ENCODE measurements at places on chromosomes 11 and 22.

- no peak for DNase-seq
Measured at GRCh38 chr11:97000481-97000880, 610.7 kb downstream of the JRKL start.

DNA sequence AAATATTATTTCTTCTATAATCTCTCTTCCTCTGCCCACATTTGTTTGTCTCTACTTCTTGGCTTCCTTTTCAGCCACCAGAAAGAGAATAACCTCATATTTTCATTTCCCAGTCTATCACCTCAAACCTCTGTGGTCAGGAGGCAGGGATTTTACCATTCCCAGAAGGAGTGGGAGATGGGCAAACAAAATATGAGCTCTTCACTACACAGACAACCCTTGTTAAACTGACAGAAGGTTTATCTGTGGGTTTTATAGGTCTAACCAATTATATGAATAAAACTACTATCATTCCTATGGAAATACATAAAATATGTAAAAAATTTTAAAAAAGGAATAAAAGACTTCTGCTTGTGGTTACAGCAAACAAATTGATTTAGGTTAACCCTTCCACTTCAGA, 160.0 kb upstream of the TRPC6 start:
- DNase-seq: no peak

DNA sequence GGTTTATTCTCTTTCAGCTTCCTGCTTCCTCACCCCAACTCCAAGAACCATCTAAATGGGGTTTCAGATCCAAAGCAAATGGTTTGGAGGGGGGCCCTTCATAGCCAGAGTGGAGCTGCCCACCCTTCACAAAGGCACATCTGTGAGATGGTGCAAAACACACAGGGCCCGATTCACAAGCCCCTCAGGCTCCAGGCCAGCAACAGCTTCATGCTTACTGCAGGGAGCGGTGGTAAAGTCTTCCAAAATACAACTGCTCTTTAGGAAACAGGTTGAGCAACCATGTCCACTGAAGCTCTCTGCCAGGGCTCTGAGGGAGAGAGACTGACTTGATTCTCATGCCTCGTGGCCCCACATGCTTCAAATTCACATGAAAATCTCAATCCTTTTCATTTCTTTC, 213.0 kb upstream of the NARS2 start:
- DNase-seq: no peak

GRCh38 chr22:30325724-30326254, 952 bp downstream of the TBC1D10A start:
- no peak for DNase-seq

GRCh38 chr11:16604794-16605388, 133.6 kb upstream of the C11orf58 start:
- DNase-seq: no peak

DNA sequence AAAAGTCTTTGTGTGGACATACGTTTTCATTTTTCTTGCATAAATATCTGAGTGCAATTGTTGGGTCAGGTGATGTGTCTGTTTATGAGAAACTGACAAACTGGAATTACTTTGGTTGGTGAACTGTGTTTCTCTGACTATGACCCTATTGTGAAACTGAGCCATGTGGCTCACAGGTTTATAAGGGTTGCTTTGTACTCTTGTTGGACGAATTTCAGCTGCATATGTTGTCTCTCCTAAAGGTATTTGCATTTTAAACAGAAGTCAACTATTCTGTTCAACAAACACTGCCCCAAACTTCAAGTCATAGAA, 34.4 kb upstream of the RASD2 start:
- DNase-seq: no peak

DNA sequence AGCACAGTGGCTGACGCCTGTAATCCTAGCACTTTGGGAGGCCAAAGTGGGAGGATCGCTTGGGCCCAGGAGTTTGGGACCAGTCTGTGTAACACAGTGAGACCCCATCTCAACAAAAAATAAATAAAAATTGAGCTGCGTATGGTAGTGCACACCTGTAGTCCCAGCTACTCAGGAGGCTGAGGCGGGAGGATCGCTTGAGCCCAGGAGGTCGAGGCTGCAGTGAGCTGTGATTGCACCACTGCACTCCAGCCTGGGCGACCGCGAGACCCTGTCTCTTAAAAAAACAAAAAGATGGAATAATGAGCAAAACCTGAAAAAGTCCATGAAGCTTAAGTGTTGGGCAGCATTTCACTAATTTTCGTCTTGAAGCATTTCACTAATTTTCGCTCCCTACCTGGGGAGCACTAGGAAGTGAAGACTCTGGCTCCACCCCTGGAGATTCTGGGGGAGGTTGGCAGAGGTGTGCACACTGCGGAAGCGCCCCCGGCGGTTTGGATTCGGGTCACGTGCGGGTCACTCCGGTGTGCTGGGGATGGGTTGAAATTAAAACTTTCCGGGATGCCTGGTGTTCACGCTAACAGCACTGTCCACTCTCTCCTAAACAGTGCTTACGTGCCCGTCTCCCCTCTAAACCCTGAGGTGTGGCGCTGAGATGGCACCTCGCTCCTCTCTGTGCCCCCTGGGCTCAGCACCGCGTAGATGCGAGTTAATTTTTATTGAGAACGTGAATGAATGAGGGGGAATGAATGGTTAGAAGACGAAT, 906 bp upstream of the NAA40 start:
- DNase-seq: no peak

DNA sequence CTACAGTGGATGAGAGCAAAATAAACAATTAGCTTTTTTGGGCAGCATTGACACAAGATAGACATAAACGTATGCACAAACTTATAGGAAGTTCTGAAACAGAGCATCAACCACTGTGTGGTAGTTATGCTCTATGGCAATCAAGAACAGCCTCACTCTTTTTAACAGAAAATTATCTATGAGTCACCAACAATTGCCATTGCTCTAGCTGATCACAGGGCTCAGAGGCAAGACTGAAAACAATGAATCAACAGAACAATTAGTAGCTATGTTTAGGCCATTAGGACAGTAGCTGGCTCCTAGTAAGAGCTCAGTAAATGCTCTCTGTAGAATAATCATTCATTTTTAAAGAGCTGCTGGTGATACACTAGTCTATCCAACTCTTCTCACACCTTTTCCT, 34.9 kb upstream of the PICALM start:
- DNase-seq: no peak

GRCh38 chr22:50204571-50204970, 3.8 kb downstream of the SELENOO start:
- DNase-seq: no peak

DNA sequence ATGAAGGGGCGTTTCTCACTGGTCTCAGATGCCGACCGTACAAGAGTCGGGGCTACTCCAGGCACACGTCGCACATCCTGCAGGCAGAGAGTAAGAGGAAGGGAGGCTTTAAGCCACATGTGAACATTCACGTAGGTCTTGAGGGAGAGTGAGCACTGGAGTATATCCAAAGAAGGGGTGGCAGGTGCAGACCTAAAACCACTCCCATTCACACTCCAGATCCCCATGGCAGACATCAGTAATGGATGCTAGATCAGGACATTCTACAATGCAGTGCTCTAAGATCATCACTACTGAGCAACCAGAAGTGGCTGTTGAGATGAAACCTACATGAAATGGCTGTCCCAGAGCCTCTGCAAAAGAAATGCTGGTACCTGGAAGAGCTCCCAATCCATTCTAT, 39.0 kb downstream of the WT1 start:
- DNase-seq: no peak

DNA sequence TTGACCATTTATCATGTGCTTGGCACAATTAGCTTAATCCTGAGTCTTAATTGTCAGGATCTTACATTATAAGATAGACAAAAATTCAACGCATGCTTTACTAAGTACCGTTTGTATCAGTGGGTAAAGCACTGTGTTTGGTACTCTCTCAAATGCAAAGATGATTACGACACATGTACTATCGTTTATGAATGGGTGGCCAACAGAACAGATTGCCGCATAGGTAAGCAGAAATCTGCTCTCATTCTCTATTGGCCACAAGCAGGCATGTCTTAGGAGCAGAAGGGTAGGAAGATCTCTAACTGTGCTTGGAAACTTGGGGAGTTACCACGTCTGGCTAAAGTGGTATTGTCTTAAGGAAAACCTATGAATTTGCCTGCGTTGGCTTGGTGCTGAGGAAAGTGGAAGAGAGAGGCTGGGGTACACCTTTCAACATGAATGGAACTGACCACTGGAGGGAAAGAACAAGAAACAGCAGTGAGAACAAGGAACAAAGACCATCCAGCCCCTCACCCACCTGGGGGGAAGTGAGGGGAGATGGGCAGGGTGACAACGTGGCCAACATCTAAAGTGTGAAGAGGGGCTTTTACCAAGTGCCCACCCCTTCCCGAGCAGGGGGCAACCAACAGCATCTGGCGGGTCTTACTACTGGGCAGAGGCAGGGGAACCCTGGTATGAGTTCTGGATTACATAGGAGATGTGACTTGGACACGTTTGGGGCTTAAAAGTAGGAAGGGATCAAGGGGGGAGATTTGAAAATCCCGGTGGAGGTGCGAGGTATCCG, 1.0 kb upstream of the TUBA8 start:
- no peak for DNase-seq

GRCh38 chr22:32712644-32713355, 88.7 kb upstream of the TIMP3 start:
- no peak for DNase-seq

DNA sequence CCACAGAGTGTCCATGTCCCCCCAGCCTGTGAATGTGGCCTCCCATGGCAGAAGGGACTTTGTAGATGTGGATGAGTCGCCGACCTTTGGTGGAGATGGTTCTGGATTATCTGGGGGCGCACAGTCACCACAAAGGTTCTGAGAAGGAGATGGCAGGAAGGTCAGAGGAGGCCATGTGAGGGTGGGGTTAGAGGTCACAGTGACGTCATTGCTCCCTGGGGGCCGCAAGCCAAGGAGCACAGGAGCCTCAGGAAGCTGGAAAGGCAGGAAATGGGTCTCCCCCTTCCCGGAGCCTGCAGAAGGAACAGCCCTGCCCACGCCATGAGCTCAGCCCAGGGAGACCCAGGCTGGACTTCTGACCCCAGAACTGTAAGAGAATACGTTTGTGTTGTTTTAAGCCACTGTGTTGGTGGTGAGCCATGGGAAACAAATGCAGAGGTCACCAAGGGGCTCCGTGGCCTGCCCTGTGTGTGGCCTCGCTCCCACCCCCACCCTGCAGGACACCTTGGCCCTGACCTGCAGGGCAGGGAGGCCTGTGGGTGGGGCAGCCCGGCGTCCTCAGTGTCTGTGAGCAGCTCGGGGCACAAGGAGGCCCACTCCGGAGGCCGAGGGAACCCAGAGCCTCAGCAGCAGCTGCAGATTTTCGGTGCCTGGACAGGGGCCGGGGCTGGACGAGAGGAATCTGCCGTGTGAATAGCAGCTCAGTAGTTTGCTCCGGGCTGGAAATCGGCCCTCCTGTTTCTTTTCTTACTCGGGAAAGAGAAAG, 32.1 kb downstream of the GRAMD4 start:
- DNase-seq: no peak

DNA sequence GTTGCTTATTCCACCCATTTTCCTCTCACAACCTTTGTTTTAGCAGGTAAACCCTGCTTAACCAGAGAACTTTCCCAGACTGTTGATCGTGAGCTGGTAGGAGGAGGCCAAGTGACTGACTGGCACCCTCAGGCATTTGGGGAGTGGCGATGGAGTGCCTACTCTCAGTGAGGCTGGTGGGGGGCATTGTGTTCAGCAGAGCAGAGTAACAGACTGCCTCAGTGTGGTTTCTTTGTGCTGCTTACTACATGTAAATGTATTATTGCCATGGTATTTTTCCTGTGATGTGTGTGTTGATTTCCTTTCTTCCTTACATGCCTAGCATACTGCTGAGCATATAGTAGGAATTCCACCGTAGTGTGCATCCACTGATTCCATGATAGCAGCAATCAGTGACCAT, 2.6 kb downstream of the MARK2 start:
- DNase-seq: no peak

GRCh38 chr22:30926706-30927105, 41.9 kb downstream of the MORC2 start:
- DNase-seq: no peak

- no peak for DNase-seq
Measured at GRCh38 chr11:11095831-11096723, 238.2 kb upstream of the ZBED5 start.
